ENCODE measurements at places on chromosomes 3 and 15.

GRCh38 chr15:25783607-25784540 lies 79.3 kb downstream of the ATP10A start:
- no peak for DNase-seq

DNA sequence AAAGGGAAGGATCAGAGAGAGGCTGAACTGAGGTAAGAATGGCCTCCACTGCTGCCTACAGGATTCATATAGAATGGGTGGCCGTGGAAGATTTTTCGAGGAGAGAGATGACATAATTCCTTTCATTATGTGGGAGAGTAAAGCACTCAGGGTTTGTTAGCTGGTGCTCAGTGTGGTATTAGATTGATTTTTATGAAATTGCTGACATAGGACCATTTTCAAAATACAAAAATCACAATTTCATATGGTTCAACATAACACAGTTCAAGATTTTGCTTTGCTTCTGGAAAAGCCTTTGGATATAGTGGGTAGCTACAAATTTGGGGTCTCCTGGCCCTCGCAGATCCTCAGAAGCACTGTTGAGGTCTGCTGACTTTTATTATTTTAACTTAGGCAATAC lies 95.4 kb downstream of the KCNAB1 start:
- DNase-seq: no peak

DNA sequence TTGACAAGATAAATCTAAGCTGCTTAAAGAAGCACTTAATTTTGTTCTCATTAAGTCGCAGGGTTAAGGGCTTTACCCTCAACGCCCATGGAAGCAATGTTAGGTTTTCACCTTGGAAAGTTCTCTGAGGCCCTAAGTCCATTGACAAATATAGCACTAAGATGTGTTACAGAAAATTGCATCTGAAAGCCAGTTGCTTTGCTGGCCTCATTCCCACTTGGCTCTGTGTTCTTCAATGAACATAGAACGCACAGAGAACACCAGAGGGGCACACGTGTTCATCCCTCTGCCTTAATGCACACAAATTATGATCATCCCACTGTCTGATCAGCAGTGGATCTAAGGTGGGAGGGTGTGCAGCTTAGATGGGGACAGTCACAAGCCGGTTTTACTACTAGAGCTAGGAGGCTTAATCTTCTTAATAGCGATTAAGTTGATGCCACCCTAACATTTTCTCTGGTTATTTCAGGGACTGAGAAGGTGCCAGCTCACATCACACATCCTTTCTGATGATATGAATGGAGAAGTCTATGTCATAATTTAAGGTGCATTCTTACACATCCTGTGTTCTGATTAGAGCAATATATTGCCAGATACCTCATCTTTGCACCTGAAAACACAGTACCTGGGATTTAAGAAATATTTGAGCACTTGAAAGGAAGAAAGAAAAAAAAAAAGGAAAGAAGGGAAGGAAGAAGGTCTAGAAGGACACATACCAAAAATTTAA lies 224.4 kb upstream of the ICE2 start:
- no peak for DNase-seq

GRCh38 chr3:21062831-21063294 lies 688.1 kb downstream of the ZNF385D start:
- DNase-seq: no peak

GRCh38 chr15:90046911-90047392 lies 45.8 kb downstream of the ZNF710 start:
- no peak for DNase-seq
